ENCODE measurements at places on chromosomes 13 and 19.

DNA sequence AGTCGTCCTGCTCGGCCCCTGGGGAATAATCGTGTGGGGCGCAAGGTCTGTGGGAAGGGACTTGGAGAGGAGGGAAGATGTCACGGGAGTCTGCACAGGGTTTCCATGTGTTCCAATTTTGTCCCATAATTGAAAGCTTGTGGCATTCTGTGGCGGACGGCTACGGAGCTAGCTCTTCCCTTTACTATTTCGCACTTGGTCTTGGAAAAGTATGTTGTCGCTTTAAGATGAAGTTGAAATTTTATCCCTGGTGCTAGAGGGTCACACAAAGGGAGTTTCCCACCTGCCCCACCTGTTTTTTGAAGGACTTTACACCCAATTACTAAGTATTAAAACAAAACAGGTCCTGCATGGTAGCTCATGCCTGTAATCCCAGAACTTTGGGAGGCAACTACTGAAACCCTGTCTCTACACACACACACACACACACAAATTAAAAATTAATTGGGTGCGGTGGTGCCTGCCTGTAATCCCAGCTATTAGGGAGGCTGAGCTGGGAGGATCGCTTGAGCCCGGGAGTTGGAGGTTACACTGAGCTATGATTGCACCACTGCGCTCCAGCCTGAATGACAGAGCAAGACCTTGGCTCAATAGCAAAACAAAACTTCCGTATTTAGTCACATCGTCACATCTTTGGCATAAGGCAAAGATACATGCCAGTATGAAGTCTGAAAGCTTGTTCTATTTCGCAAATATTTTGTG is 967 bp upstream of the TPT1 start:
- DNase-seq, result peak; percentile 62

DNA sequence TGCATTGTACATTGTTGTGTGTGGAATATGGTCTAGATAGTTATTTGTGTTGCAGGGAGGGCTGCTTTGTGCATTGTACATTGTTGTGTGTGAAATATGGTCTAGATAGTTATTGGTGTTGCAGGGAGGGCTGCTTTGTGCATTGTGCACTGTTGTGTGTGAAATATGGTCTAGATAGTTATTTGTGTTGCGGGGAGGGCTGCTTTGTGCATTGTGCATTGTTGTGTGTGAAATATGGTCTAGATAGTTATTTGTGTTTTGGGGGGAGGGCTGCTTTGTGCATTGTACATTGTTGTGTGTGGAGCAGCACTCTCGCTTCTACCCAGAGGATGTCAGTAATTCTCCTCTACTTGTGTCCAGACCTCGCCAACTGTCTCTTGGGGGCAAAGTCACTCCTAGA is 36.3 kb upstream of the ZNF835 start:
- DNase-seq, result no peak

- DNase-seq, result peak; percentile 81
Observed at GRCh38 chr13:42875475-42876269, 94.3 kb downstream of the FAM216B start.

DNA sequence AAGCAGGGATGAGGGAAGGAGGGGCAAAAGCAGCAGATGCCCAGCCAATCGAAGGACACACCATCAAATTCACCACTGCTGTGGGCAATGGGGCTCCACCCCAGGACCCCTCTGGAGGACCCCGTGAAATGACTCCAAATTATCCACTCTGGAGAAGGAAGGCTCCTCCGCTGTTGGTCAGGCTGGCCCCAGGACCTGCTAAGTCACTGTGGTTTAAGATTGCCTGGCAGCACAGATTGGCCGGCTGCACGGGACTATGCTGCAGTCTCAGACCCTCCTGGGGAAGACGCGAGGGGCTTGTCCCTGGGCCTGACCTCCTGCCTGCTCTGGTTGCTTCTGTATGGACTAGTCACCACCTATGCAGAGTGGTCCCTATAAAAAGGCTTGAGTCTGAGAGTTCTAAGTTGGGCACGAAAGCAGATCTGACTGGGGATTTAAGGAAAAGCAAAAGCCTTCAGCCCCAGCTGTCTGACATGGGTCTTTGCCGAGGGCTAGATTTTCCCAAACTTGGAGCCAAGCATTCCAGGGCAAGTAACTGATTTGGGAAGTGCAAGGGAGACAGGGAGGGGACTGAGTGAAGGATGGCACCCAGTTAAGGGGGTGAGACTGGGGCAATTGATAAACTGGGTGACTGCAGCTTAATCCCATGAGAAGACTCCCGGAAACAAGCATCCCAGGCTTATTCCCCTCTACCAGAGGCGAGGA is 91.7 kb downstream of the TSHZ3 start:
- no peak for DNase-seq

DNA sequence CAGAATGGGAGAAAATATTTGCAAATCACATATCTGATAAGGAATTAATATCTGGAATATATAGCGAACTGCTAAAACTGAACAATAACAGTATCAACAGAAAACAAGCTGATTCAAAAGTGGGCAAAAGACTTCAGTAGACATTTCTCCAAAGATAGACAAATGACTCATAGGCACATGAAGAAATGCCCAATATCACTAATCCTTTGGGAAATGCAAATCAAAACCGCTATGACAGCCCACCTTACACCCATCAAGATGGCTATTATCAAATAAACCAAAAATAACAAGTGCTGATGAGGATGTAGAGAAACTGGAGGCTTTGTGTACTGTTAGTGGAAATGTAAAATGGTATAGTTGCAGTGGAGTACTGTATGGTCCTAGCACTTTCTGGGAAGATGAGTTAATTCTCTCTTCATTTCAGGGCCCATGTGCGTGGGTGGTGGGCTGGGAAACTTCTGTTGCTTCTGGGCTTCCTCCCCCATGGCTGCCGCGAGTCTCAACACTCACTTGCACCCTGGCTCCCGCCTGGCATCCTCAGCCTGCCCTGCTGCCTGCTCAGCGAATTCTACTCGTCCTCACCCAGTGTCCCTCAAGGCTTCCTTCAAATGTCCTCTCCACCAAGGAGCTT is 12.4 kb upstream of the GJA3 start:
- no peak for DNase-seq

DNA sequence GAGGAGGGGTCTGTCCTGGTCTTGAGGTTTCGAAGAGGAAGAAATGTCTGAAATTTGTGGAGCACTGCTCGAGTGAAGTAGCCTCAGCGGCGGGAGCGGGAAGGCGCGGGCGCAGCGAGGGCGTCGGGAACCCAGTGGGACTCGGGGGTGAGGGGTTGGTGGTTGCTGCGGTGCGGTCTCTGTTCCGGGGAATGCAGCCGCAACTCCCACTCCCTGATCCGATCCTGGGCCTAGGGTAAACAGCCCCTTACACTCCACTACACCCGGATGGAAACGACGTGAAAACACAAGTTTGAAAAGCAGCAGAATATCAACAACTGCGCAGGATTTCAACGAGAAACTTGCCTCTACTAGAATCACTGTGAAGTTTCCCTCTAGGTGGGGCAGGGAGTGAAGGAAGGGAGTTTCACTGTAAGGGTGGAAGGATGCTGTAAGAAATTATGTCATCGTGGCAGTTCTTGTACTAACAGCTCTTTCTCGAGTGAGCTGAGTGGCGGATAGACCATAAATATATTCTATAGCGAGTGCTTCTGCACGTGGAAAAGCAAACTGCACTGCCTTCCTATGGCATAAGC is 2.0 kb upstream of the KLF12 start:
- peak; percentile 62 for DNase-seq

DNA sequence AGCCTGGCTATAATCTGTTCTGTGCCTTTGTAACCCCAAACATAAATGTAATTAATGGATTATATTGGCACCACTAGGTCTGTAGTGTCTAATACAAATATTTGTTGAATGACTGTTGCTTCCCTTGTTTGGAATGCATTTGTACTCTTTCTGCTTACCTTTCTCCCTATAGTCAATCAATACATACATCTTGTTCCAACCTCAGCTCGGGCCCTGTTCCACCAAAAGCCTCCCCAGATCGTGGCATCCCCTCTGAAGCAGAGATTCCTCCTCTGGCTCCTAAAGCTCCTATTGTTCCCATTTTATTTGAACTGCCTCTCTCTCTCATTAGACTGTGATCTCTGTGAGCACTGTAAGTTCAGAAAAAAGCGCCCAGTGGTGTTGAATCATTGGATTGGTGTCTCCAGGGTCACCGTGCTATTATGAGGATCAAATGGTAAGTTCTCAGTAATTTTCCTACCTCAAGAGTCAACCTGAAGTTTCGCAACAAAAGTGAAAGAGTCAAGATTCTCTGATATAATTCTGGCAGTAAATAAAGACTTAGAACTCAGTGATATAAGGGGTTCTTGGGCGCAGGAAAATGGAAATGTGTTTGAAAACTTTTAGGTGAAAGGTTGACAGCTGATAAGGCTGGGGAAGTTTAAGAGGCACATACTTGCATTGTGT is 151.5 kb downstream of the KLF5 start:
- DNase-seq, result no peak

DNA sequence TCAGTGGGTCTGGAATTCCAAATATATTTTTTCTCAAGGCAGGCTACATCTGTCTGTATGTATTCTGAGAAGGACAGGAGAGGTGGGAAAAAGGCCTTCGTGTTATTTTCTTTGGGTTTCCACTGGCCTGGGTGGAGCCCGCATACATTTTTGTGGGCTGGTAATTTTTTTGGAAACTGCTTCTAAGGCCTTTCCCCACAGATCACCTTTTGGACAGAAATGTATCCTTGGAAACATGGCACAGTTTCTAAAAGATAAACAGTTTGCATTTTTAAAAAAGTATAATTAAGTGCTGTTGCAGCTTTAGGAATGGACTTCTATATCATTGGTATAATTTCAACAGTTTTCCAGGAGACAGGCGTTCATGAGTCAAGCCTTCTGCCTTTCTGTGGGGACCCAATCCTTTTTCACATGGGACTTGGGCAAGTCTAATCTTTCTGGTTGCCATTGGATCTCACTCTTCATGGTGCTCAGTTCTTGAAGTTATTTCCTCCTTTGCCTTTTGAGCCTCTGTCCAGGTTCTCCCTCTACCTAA is 8.9 kb downstream of the RFX2 start:
- peak; percentile 38 for DNase-seq

DNA sequence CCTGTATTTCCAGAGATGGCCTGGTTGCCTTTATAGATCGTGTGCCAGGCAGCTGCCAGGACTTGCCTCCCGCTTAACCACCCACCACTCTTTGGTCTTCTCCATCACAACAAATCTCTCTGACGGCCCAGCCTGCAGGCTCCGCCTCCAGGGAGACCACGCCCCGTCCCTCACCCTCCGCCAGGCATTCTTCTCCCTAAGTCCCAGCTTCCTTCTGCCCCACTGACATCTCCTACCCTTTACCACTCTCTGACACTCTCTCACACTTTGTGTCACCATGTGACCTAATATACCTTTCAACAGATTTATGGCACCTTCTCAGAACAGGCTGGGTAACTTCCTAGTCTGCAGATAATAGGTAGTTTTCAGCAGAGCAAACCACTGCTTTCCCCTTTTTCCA is 95.1 kb downstream of the CAB39L start:
- no peak for DNase-seq

DNA sequence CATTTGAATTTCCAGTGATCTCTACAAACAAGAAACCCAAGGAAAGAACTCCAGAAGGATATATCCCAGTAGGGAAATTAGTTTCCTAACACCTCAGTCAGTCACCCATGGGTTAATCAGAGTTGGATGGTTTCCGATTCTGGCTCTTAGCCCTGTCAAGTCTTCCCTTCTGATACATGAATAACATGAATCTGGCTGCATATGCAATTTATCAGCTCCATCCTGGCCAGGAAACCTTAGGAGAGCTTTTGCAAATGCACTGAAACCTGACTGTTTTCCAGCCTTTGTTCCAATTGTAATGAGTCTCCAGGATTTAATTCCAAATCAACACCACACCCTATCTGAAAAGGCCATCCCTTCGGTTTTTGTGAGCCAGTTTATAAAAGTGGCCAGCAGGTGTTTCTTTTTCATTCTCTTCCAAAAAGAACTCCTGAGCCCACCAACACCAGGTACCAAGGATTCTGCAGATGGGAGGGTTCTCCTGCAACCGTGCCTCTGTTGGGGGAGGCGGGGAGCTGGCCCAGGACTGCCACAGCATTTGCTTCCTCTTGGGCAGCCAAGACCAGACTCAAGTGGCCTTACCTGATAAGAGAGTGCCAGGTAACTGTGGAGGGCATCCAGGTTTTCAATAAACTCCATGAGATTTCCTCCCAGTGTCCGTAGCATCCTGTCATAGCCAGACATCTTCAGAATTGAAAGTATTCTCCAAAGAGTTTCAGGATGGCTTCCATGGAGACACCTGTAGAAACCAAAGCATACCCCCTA is 77.5 kb downstream of the C13orf42 start:
- DNase-seq, result no peak

- no peak for DNase-seq
Observed at GRCh38 chr19:35397064-35397463, 26.2 kb downstream of the GPR42 start.
